ENCODE measurements at places on chromosomes 6 and 20.
A peak's percentile ranks its signal among the peaks of the same experiment; 100 is the strongest.

DNA sequence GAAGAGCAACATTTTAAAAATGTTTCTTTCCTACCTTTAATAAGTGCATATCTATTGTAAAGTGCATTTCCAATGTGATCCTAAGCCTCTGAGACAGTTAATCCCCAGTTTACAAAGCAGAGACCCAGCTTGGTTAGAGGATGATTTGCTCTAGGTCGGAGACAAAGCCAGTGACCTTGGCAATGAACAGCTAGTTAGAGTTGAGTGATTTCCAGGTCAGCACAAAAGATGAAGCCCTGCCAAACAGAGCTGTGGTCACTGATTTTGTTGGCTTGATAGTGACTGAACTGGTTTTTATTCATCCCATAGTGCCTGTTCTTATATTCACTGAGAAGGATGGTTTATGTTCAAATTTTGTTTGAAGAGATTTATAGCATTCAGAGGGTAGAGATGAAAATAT is 56.6 kb upstream of the CD83 start:
- no peak for DNase-seq

- DNase-seq: no peak
Observed at GRCh38 chr20:44092551-44093248, 94.3 kb downstream of the JPH2 start.

GRCh38 chr20:916125-916799 is at the start of gene ANGPT4:
ANGPT4 (minus strand) TSS chr20:916334; CDS start chr20:916214, 120 bp downstream.
- no peak for DNase-seq

DNA sequence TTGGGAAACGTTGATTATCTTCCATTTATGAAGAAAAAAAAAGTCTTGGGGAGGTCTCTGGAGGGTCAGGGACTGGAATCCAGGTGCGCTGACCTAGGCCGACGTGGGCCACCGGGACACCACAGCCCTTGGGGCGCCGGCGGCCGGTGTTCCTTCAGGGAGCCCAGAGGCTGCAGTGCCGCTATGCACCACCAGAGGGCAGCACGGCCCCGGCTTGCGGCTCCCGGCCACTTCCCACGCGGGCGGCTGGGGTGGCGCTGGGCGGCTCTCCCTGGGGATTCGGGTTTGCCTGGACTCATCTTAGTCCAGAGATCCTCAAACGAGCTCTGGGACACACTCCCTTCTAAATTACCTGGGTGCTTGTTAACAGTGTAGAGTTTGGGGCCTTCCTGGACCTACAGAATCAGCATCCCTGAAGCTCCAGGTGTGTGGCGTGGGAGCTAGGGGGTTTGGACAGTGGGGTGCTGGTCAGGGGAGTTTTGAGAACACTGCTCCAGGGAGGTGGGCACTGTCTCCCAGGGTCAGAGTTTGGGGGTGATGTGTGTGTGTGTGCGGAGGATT is 23.0 kb upstream of the GTSF1L start:
- DNase-seq: peak; percentile 91

DNA sequence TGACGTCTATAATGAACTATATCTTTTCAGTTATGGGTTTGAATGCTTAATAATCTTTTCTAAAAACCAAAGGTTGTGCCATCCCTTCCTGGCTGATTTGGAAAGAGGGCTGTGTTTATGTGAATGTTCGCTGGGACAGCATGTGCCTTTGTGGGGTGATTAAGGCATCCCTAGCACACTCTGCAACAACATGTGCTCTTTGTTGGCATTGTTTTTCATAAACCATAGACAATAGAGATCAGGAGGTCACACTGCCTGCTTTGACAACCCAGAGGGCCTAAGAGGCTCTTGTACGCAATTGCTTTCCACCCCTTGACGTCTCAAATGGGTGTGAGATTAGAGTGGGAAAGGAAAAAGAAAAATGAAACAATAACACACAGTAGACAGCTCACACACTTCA is 116.0 kb downstream of the LRRC1 start:
- DNase-seq: peak; percentile 72

GRCh38 chr6:79584332-79584731 is 46.8 kb upstream of the SH3BGRL2 start:
- no peak for DNase-seq

DNA sequence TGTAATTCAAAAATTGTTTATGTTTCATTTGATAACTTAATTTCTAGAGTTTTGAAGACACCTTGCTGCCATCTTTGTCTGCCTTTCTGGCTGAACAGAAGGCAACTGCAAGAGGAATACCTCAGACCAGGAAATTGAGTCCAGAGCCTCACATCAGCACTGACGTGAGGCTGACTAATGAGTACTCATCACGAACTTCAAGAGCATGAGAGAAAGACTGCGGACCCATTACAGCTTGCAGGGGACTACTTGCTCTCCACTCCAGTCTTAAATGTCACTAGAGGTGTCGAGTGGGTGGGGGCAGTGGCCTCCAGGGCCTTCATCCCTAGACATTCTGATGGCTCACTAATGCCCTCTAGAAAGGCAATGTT is 109.5 kb upstream of the SSTR4 start:
- DNase-seq: no peak

GRCh38 chr6:43402820-43403219 is 24.5 kb upstream of the ABCC10 start:
- DNase-seq: no peak

DNA sequence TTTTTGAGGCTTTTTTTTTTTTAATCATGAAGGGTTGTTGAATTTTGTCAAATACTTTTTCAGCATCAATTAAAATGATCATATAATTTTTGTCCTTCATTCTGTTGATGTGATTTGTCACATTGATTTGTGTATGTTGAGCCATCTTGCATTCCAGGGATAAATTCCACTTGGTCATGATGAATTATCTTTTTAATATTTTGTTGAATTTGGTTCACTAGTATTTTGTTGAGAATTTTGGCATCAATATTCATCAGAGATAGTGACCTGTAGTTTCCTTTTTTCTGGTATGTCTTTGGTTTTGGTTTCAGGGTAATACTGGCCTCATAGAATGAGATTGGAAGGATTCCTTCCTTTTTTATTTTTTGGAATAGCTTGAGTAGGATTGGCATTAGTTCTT is 221.9 kb upstream of the ZNF217 start:
- DNase-seq: no peak

DNA sequence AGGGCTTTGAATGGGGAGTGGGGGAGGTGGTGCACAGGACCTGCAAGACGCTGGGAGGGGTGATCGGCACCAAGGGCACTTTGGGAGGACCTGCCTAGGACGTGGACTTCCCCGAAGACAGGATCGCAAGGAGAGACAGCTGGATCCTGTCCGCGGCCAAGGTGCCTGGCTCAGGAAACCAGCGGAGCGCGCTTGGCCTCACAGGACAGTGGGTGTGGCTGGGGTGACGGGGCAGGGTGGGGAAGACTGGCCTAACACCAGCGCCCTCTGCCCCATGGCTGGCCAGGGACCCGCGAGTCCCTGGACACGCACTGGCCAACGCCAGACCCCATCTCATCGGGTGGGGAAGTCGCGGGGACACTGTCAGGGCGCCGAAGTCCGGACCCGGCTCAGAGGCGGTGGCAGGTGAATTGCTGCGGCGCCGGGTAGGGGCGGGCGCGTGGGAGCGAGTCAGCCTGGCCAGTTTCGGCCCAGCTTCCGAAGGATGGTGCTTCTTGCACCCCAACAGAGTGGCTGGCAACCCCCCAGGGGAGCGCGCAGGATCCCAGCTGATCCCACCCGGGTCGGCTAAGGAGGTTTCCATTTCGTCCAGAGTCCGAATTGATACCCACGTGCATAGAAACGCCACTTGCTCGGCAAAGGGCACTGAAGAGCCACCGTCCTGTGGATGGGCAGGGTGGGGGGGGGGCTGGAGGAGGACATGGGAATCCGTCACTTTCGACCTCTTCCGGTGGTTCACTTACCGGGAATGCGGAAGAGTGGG is 785 bp upstream of the THBD start:
- no peak for DNase-seq

GRCh38 chr6:168248148-168248620 is 71.4 kb downstream of the DACT2 start:
- no peak for DNase-seq

DNA sequence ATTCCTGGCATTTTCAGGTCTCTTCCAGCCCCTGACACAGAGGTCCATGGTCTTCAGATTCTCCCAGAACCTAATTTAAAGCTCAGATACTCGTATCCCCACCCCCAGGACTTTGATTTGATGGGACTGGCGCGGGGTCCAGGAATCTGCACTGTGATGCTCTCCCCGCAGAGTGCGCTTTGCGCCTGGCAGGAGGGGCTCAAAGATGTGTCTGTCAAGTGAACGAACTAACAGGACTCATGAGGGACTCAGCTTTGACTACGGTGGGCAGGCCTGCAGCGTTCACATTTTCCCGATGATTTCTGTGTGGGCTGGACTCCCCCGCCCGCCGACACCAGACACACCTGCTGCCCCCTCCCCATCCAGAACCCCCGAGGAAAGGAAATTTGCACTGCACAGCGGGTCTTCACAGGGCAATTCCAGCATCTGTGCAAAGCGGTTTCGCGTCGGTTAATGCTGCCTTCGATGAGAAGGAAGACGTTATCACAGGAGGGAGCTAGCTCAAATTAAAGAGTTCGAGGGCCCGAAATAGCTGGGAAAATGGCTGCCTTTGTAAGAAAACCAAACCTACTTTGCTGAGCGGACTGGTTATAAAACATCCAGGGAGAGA is 90.2 kb downstream of the ZDHHC14 start:
- no peak for DNase-seq

- DNase-seq: no peak
Observed at GRCh38 chr6:70863343-70863742, 93.5 kb downstream of the B3GAT2 start.

- DNase-seq: no peak
Observed at GRCh38 chr6:23584134-23584763, 541.8 kb upstream of the NRSN1 start.

- no peak for DNase-seq
Observed at GRCh38 chr20:2150660-2151059, 49.0 kb downstream of the STK35 start.

Measured in head of caudate nucleus (tissue), 42 donors.